Fibroblast of upper back skin (primary cell): ENCODE measurements at places on chromosomes 4 and X.

DNA sequence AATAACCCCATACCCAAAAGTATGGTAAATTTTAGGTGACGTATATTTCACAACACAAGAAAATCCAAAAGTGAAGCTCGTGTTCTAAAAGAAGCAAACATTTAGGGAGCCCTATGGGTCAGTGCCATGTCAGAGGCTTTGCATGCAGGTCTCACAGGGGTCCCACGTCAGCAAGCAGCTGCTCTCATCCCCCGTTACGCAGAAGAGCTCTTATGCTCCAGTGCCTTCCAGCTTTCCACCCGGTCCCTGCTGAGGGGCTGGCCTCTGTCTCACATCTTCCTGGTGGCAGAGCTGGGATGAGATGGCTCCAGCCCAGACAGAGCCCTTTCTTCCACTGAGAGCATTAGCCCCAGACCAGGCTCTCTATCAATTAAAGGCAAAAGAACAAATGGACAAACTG, 82.0 kb downstream of the IRF2 start:
- no peak for DNase-seq

- peak; percentile 84 for DNase-seq
These were observed 384.4 kb downstream of the RAPGEF2 start for GRCh38 chr4:159487284-159487747.

DNA sequence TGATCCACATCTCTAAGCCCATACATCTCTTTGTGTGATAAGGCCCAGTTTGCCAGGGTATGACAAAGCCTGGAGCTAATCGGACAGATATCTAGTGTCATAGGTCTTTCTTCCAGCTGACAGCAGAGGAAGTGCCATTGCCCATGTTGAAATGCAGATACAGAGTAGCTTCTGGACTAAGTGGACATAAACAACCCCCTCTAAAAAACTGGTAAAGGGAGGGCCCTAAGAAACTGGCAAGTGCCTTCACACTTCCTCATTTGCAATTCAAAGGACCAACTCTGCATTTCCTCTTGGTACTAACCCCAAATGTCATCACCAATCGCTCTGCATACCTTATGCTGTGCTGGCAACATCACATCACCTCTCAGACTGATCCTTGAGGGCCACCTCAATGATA, 20.8 kb downstream of the ARHGEF6 start:
- no peak for DNase-seq

GRCh38 chr4:129531253-129531652, 435.3 kb downstream of the C4orf33 start:
- no peak for DNase-seq

- peak; percentile 12 for DNase-seq
These were observed 627.1 kb upstream of the AADAT start for GRCh38 chr4:170716868-170717267.

DNA sequence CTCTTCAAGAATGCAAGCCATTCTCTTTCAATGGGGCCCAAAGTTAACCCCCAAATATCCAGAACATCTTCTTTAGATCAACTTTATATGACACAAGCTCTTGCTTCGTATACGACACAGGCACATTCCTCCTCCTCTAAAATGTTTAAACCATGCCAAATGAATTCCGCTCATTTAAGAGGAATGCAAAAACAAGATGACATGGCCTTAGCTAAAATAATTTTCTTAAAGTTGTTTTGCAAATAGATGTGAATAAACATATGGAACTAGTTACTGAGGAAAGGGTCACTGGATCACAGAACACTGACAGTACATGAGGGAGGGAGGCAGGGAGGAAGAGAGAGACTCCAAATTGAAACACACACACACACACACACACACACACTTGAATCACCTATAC, 97.4 kb downstream of the RASL11B start:
- DNase-seq = peak; percentile 87

GRCh38 chrX:152817078-152817764, 13.3 kb downstream of the CETN2 start:
- DNase-seq = peak; percentile 52

DNA sequence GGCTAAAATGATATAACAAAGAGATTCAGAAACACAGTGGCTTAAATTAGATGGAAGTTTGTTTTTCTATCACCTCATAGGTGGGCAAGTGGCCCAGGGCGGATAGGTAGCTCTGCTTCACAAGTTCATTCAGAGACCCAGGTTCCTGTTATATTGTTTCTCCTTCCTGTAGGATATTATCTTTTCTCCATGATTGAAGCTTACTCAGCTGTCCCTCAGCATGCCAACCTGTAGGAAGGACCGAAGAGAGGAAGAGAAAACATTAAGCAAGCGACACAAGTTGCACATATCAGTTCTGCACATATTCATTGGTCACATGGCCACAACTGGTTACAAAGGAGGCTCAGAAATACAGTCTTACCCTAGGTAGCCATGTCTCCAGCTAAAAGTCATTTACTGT, 6.9 kb downstream of the KLHL5 start:
- no peak for DNase-seq

- DNase-seq = no peak
These were observed 129.5 kb downstream of the GATB start for GRCh38 chr4:151631349-151631748.

GRCh38 chrX:100407784-100408712, 2.0 kb downstream of the PCDH19 start:
- DNase-seq = no peak

DNA sequence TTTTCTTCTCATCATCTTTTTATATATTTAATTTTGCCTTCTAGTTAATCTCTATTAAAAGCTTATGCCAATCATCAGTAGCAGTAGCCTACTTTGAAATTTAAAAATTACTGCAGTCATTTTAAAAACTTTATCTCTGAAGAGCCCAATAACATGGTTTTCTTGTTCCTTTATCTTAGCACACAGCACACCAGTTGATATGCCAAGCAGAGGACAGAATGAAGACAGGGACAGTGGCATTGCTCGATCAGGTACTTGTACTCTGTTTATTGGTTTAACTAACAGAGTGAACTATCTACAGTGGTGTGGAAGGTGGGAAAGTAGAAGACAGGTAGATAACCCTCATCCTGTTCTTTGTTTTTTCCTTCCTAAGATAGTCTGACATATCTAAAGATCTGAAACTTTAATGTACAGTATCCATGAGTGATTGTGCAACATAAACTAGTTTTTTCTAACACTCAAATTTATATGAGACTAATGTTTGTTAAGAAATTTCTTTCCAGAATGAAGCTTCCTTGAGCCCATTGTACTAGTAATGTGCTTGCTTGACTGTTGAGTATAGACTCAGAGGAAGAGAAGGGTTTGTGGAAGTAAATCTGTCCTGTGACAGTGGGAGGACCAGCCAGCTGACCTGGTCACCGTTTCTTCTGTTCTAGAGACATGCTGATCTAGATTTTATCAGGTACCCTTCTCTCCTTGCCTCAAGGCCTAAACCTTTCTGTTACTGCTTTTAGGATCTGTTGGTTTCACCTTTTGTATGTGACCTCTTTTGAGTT, 66.6 kb downstream of the FNIP2 start:
- no peak for DNase-seq

GRCh38 chrX:53682885-53683555, 3.5 kb downstream of the HUWE1 start:
- peak; percentile 59 for DNase-seq

GRCh38 chr4:6852582-6852981, 57.0 kb upstream of the TBC1D14 start:
- DNase-seq = no peak

- no peak for DNase-seq
These were observed 224.7 kb downstream of the CENPC start for GRCh38 chr4:67320645-67321044.

DNA sequence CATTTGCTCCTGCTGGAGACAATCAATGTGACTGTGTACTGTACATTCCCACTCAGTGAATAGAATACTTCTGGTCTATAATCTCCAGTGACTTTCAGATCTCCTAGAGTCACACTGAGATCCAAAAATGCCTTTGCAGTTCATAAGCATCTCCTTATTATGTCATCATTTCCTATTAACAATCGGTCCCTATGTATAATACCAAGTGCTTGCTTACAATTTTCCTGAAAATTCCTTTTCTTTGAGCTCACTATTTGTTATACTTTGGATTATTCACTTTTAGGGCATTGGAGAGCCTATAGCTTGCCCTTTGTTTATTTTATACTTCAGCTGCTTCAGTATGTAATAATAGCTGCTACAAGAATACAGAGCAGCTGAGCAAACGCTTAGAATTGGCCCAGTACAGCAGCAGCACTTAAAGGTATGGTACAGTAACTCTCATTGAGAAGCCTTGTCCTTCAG, 313.0 kb downstream of the DCTD start:
- peak; percentile 72 for DNase-seq

- peak; percentile 68 for DNase-seq
These were observed 50.5 kb downstream of the SLC4A4 start for GRCh38 chr4:71389149-71389827.

DNA sequence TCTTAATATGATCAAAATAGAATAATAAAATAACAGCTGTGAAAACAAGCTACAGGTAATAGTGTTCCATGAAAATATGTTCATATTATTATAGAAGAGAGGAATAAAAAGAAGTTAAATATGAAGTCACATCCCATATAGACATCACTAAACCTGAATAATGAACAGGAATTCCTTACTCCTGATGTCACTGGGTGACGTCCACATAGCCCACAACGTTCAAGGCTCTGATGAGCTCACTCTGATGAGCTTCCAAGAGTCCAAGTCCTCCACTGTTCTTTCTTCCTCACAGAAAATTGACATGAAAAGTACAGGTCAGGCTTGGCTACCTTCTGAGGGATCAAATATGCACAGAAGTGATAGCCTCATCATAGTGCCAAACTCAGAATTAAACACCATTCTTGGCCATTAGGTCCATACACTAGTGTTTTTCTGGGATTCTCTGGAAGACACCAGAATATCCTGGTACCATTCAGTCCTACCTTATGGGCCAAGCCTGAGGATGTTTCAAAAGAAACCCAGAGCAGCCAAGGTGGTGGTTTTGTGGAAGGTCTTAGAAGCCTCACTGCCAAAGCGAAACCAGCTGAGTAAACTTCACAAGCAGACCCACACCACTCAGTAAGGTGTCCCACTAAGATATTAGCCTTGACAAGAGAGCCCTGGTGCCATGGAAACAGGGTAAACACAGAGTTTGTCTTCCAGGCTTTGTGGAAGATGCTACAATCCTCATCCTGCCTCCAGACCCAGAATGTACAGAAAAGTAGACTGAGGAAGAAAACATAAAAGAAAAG, 138.4 kb upstream of the HHIP start:
- peak; percentile 42 for DNase-seq

GRCh38 chr4:165111906-165112367, 723 bp downstream of the TMEM192 start:
- DNase-seq = no peak
